ENCODE measurements at places on chromosomes 1 and 21.

DNA sequence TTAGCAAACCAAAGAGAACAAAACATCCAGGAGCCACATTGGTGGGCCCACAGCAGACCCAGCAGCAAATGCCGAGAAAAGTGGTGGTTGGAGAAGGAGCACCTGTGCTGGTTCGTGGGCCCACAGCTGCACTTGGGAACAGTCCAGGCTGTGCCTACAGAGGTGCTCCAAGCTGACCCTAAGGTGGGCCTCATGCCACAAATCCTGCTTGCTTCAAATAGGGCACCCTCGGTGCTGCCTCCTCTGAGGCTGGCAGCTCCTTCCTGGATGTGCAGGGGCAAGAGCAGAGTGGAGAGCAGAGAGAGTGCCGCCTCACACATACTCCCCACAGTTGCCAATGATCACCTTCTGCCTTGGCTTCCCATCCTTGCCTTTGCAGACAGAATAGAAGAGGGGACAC, 40.1 kb downstream of the BMP8A start:
- DNase-seq = no peak

GRCh38 chr1:229001467-229002011, 266.3 kb downstream of the RHOU start:
- DNase-seq = no peak

DNA sequence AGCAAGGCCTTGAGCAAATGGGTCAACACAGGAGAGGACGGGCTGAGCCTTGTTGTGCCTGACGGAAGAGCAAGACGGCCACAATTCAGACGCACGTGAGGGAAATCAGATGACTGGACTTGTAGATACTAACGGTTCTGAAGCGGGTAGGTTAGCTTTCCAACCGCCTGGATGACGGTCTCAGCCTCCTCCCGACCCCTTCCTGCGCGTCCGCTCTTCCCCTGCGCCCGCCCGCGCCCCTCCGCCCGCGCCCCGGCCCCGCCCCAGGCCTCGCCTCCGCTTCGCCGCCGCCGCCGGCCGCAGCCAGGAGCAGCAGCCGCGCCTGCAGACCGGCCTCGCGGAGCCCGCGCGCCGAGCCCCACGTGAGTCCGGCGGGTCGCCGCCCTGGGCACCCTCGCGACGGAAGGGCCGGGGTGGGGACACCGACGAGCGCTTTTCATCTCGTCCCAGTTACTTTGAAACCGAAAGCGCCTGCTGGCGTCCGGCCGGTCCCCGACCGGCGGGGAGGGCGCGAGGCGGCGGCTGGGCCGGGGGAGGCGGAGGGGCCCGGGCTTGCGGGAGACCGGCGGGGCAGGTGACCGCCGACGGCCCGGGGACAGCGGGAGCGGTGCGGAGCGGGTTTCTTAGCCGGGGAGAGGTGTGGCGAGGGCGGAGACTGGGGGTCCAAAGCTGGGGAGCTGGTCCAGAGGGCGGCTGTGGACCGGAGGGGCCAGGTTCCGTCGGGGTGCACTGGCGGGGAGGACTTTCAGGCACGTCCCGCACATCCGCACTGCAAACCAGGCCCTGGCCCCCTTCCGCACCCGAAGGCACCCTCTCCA, at the start of gene TRAF5:
TRAF5 (plus strand) TSS at position 306 of the 818 bp plus-strand sequence. CDS start 26,407 bp downstream, outside the sequence.
- DNase-seq = no peak

DNA sequence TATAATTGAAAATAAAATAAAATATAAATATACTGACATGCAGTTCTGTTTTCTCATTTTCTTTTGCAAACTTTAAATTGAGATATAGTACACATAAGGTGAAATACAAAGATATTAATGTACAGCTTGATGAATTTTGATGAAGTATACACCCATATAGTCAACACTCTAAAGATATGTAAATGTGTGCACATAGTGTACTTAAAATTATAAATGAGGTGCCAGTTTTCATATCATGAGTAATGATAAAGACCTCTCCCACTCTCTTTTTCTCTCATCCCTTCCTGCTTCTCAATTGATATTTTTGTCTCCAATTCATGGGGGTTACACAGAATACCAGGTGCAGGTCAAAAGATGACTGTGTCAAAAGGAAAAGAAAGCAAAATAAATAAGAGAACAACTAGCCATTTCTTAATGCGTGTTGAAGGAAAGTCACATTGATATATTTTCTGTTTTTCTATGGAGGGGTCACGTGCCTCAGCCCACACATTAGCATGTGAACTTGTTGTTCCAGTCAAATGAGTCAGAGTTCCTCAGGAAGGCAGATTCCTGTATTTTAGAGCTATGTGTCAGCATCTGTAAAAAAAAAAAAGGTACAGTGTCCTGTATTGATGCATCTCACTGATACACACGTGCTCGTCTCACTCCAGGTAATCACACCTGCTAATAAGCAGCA, 64.3 kb upstream of the HOOK1 start:
- peak; percentile 74 for DNase-seq

DNA sequence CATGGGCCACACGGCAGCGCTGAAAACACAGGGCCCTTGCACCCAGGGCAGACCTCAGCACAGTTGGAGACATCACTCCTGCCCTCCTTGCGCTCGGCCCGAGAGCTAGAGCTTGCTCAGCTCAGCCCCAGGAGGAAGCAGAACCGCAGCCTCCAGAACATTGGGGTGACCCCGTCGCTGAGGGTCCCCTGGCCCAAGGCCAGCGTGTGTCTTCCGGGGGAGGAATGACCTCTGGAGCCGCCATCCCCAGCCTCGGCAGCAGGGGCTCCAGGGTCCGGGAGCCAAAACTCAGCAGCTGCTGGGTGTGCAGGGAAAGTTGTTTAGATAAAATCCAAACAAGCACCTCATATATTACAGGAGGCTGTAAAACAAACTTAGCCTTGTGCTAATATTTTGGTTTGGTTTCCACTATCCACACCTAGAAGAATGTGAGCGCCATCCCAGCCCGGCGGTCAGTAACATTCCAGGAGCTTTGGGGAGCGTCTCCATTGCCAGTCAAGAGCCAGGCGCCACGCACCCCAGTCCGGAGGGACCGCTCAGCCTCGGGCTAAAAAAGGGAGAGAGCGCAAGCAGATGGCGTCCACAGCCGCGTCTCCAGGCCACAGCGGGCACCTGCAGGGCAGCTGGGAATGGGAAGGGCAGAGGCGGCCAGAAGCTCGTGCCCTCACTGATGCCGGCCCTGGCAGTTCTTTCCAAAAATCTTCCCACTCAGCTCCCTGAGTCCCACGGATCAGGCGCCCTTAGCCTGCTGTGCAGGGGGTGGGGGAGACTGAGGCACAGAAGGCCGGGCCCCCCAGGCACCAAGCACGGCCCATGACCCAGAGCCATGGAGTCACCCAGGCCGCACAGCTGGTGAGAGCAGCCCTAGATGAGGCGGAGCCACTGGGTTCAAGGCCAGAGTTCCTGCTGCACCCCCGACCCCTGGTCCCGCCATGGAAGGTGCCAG, 52.0 kb downstream of the SLX9 start:
- DNase-seq = no peak

DNA sequence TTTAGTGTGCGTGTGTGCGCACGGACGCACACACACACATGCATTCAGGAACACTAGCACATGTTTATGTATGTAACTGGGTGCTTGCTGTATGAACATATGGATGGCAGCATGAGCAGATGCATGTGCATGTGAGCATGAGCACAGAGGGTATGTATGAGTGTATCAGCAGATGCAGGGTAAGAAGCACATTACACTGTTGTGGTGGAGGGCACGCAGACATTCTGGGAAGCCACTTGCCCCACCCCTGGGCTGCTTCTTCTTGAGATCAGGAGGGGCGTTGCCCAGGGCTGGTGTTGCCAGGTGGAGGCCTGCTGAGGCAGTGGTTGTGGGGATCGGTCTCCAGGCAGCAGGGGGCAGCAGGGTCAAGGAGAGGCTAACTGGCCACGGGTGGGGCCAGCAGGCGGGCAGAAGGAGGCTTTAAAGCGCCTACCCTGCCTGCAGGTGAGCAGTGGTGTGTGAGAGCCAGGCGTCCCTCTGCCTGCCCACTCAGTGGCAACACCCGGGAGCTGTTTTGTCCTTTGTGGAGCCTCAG, 3.9 kb upstream of the P3R3URF start:
- no peak for DNase-seq

- no peak for DNase-seq
Observed at GRCh38 chr1:226738421-226738994, 574 bp downstream of the ITPKB start.

DNA sequence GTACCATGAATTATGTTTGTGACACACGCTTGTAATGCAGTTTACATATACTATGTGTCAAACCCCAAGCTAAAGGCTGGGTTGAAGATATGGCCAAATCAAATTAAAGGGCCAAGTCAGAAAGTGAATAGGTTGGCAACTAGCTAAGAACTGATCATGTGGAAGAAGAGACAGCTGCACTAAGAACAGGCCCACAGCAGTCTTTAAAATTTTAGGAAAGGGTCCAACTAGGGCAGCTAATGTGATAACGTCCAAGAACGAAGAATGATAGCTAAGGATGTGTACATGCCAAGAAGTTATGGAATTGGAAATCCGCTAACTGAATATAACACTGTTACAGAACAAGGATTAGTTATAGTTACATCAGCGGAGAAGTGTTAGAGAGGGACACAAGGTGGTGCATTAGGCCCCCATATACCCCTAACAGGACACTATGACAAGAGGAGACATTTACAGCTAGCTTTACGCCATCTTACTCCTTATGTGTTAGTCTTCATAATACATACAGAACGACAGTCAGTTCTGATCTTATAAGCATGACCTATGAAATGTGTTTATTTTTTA, 6.5 kb upstream of the RNF2 start:
- DNase-seq = no peak

GRCh38 chr1:181863006-181863405, 198.5 kb downstream of the ZNF648 start:
- DNase-seq = no peak

DNA sequence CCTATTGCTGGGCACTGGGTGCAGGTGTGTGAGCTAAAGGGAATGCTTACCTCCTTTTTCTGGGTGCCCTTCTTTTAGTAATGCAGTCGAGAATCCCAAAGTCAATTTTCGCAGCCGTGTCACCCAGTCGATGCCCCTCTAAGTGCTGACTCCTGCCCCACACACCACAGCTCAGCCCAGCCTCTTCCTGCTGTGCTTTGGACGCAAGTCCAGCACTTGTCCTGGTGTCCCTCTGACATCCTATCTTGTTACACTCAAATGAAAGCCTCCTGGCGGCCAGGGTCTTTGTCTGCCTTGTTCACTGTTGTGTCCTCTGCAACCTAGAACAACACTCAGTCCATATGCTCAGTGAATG, 58.5 kb upstream of the RUNX3 start:
- no peak for DNase-seq

GRCh38 chr1:217052626-217053025, 329.4 kb upstream of the ESRRG start:
- no peak for DNase-seq

- DNase-seq = no peak
Observed at GRCh38 chr1:27597516-27598294, 6.2 kb downstream of the AHDC1 start.

DNA sequence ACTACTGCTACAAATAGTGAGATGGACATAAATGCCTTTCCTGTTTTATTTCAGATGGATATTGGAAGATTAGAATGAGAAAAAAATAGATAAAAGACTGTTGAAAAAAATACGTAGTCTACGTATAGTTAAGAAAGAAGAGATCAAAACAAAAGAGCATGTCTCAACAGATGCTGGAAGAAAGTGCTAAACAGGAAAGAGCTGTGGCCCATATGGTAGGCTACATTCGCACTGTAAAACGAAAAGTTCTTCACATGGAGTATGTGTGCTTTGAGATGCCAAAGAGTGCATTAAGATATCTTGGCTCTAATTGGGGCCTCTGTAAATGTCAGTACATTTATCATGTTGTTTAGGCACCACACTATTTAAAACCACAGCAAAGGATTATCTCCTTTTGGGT, 741.7 kb downstream of the LTN1 start:
- no peak for DNase-seq

DNA sequence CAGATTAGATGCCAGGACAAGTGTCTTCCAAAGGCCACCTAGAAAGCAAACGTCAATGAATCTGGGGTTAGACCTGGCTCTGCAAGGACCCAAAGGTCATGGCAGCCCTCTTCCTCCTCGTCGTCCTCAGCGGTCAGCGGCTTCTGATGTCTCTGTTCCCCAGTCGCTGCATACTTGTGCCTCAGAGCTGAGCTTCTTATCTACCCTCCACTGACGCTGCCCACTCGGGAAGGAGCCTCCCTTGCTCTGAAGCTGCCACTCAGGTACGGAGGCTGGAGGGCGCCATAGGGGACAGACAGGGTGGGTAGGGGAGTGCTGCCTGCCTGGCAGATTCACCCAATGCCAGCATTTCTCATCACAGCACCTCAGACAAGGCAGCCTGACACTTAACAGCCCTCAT, 11.4 kb upstream of the UMODL1 start:
- DNase-seq = no peak

DNA sequence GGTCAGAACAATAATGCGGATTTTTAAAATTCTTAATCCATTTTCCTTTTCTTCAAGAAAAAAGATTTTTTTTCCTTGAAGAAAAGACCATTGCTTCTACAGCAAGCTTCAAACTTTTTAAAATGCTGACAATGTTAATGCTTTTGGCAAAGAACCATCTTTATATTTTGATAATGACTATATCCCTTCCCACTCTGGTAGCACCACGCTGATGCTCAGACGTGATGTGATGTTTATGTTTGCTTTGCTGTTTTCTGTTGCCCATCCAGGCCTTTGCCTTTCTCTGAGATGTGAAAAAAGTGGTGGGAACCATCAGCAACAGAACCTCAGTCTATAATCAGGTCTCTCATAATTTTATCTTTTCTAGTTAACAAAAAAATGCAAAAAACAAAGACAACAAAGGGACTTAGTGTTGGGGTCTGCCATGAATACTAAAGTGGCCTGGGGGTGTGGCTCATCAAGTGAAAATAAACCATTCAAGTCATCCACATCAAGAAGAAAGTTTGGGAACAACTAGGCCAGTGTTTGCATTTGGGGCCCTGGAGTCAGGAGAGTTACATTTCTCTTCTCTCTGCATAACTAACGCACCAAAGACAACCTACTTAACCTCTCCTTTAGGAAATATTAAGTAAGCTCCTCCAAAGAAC, 244.6 kb upstream of the DMRTA2 start:
- DNase-seq = no peak

- no peak for DNase-seq
Observed at GRCh38 chr1:204684206-204684570, 1.4 kb downstream of the LRRN2 start.

GRCh38 chr1:36137776-36138175, 11.5 kb downstream of the TRAPPC3 start:
- no peak for DNase-seq

GRCh38 chr1:42533101-42533863, 70.2 kb downstream of the CCDC30 start:
- DNase-seq = no peak

DNA sequence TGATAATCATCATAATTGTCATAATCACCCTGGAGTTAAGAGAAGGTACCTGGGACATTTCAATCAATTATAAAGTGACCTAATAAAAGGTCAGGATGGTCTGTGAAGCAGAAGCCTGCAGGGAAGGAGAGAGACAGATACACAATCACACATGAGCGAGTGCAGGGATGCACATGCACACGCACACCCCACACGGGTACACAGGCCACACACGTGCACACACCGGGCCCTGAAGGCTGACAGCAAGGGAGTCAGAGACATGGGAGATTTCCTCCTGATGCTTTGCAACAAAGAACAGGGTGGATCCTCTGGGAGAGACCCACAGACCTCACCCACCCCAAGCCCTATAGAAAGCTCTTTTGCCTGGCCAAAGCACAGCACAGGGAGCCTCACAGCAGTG, 82.3 kb upstream of the ZC3H12A start:
- DNase-seq = no peak

All from kidney glomerular epithelial cell (primary cell).